SJSA1 (cell line): ENCODE measurements at places on chromosomes 7 and 10.

GRCh38 chr10:33025039-33025438, 67.0 kb upstream of the ITGB1 start:
- H3K4me3 ChIP-seq = no peak overlapping the region

DNA sequence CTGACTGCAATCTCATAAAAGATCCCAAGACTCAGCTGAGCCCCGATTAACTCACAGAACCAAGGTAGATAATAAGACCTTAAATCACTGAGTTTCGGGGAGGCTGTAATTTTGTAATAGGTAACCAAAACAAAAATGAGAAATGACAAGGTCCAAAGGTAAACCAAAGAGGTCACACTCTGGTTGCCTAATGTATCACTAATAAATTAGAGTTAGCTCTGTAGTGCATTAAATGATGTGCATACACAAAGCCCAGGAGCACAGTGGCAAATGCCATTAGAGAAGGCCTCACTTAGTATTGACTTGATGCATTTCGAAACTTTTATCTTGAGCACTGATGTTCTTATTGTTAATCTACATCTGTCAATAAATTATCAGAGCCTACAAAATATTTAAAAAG, 237.7 kb upstream of the CCDC6 start:
- DNase-seq = no peak
- no peaks in the 10 kb centered on the region for H3K36me3 ChIP-seq
- H3K27ac ChIP-seq = no peak overlapping the region
- H3K27me3 ChIP-seq = no peaks in the 10 kb centered on the region

DNA sequence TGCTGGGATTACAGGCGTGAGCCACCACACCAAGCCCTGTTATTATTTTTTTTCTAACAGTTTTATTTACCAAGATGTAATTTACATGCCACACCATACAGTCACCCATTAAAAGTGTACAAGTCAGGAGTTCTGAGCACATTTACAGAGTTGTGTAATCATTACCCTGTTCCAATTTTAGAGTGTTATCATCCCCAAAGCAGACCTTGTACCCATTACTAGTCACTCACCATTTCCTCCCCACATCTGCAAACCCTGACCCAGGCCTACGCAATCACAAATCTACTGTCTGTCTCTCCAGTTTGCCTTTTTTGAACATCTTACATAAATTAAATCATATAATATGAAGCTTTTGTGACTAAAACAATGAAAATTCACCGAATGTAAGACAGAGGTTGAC, 402.9 kb upstream of the FOXK1 start:
- no peak for DNase-seq
- no peak overlapping the region for H3K27ac ChIP-seq
- H3K36me3 ChIP-seq = no peaks in the 10 kb centered on the region
- H3K27me3 ChIP-seq = no peaks in the 10 kb centered on the region

GRCh38 chr7:38280707-38281106, 7.3 kb upstream of the TARP start:
- H3K4me1 ChIP-seq = no peaks in the 10 kb centered on the region
- H3K27me3 ChIP-seq = peaks cover 4% of the 10 kb centered on the region; the same call in 1 of the 2 replicates
- H3K36me3 ChIP-seq = no peaks in the 10 kb centered on the region
- H3K4me3 ChIP-seq = no peak overlapping the region
- H3K27ac ChIP-seq = no peak overlapping the region
